Right cardiac atrium (tissue), 5 donors: ENCODE measurements at places on chromosomes 2 and 18. TPM values are rescaled to one million over a fixed set of nuclear protein-coding genes. Genes with fewer than 3 reads are reported as not detected.

Gene GPAT2
- polyA plus RNA-seq: 1.1 TPM

Gene SCYGR4
- not detected for polyA plus RNA-seq

Gene TDRD15
- not detected for polyA plus RNA-seq

Gene PAPOLG
- polyA plus RNA-seq: 4.5 TPM

GRCh38 chr18:49584394-49584793 is 22.5 kb downstream of the LIPG start:
- no peak for DNase-seq

DNA sequence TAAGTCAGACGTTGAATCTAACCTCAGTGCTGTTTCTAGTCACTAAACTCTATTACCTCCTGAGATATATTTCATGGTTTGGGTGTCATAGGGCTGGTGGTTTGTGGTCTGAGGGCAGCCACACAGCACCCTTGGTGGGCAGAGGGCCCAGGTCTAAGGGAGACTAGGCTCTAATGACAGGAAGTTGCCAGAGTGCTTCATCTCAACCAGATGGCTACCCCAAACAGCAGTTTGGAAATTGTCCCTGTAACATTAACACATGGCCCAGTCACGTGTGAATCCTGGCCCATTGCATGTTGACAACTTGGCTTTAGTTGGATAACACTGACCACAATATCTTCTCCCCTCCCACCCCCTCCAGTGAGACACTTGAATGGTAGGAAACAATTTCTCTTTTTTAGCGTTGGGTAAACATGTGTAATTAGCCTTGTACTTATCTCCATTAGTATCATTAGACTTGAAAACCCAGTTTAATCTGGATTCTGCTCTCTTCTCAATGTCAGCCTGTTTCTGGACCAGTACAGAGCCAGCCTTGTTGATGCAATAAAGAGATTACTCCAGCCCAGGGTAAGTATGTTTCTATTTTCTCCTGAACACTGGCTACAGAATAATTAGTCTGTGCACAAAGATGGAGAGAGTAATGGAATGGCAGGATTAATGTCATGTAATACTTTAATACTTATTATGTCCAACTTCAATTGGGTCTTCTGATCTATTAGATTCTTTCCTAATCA is 187.8 kb upstream of the SIX3 start:
- DNase-seq: no peak

DNA sequence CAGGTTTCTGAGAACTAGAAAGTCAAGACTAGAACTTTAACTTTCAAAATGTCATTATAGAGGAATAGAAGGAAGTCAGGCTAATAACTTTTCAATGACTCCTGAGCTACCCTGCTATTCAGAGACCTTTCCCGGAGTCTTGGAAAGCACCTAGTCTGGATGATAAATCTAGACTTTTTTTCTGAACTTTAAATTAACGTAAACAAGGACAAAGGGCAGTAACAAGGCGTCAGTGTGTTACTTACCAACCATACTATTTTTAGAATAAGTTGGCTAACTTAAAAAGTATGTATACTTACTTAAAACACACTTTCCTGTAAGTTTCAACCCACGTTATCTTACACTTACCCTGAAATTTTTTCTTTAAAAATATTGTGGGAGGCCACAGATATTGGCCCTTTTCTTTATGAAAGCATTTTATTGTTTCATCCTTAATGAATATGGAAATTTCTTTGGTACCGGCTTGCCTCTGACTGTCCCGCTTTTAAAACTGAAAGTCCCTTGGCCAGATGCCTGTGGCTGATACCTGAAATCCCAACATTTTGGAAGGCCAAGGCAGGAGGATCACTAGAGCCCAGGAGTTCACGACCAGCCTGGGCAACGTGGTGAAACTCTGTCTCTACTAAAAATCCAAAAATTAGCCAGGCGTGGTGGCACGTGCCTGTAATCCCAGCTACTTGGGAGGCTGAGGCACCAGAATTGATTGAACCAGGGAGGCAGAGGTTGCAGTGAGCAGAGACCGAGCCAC is 9.7 kb downstream of the PMAIP1 start:
- no peak for DNase-seq

- no peak for DNase-seq
Measured at GRCh38 chr2:241981076-241981700, 111.7 kb downstream of the RTP5 start.

GRCh38 chr2:101152272-101153076 is 1.3 kb upstream of the TBC1D8 start:
- peak; percentile 79 for DNase-seq

DNA sequence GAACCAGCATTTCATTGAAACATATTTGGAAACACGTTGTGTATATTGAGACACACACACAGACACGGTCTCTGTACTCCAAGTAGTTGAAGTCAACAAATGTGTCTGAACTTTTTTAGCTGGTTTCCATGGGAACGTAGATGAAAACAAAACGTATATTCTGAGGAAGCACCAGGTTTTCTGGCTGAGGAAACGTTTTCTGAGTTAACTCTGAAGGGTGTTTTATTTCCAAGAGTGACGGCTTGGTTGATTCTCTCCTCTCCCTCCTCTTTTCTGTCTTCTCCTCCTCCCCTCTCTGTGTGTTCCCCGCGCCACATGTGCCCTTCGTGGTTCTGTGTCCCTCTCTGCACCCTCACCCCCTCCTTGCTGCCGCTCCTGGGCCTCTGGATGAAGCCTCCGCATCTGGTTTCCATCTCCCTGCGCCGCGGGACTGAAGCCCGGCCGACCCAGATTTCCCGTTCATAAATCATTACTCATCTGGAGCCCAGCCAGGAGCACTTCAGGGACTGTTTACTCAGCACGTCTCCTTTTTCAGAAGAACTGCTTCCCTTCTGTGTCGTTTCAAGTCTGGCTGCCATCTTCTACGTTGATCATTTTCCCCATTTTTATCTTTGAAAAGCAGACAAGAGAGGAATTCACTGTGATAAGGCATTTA is 122.7 kb downstream of the COL6A3 start:
- DNase-seq: peak; percentile 97

DNA sequence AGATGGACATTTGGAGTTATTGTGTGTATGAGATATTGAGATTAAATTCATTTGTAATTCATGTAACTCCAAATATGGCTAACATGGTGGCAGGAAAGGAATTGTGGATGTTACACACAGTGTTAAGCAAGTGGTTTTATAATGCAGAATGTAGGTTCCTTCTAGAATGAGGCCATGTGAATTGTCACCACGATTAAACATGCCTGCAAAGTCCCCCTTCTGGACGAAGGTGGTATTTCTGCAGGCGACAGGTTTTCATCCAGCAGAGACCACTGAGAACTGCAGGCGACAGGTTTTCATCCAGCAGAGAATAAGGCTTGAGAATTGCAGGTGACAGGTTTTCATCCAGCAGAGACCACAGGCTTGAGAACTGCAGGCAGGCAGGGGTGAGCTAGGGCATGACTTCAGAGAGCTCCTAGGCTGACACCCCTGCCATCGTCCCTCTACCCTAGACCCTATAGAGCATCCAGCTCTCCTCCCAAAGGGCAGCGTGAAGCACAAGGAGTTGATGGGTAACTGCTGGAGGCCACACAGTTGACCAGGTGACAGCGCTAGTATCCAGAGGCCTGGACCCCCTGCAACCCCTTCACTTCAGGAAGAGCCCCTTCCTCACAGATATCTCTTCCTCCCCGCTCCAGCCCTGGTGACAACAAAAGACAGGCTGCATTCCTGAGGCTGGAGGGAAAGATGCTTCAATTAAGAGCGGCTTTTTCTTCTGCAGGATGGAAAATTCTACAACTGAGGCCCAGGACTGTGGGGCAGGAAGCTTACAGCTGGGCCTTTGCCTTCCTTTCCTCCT is 175.8 kb downstream of the LOXHD1 start:
- peak; percentile 58 for DNase-seq

DNA sequence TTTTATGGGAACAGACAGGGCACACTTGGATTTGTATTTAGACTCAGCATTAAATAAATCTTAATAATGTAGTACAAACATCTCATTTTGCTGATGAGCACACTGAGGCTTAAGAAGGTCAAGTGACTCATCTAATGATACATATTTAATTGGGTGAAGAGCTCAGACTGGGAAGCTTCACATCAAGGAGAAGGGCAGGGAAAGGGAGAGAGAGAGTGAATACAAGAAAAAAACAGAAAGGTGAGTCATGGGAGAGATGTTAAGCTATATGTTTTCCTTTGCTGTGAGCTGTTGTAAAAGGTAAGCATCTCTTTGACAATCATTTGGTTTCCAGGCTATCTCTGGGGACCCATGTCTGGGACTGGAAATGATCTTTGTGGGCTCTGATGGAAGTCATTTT is 277.8 kb downstream of the SETBP1 start:
- DNase-seq: no peak

DNA sequence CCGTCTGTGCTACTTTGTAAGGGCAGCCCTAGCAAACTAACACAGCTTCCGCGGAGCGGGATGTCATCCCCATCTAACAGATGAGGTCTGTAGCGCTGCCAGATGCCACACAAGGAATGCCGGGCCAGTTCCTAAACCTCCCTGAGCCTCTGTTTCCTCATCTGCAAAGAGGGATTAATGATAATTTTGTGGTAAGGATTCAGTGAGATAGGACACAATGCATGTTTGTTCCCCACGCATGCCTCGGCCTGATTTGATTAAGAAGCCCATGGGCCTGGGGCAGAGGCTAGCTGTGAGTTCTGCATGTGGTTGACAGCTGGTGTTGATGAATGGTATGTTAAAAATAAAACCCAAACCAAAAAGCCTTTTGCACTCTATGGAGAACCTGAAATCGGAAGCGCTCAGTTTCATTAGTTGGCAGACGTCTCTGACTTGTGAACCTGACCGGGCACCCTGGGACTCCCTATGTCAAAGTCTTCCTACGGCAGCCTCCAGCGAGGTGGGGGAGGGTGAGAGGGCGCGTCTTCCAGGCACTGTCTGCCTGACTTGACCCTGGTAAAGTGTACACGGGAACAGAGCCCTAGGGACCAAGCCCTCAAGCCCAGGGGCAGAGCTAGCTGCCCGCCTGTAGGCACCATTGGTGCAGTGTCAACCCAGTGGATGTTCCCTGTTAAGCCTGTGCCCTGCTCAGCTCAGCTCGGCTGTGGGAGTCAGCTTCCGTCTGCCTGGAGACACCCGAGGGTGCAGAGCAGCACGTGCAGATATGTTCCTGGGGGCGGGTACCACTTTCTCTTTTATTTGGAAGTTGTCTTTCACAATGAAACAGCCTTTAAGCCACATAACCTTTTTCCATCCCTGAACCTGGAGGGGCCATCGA is 14.8 kb upstream of the INHBB start:
- no peak for DNase-seq

DNA sequence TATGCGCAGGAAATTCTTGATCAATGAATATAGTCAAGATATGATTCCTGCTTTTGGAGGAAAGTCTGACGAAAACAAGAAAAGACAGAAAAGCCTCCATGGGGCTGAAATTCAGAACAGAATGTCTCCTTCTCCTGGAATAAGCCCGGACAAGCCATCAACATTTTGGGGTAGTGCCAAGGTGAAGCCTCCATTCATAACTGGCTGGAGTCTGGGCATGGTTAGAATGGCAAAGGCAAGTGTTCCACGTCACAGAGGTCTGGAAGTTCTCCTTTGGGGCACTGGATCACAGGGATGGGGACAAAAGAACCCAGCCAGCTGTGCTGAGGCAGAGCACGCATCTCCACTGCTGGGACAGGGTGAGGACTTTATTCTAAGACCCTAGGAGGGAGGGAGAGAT is 505.7 kb downstream of the CMPK2 start:
- DNase-seq: no peak

DNA sequence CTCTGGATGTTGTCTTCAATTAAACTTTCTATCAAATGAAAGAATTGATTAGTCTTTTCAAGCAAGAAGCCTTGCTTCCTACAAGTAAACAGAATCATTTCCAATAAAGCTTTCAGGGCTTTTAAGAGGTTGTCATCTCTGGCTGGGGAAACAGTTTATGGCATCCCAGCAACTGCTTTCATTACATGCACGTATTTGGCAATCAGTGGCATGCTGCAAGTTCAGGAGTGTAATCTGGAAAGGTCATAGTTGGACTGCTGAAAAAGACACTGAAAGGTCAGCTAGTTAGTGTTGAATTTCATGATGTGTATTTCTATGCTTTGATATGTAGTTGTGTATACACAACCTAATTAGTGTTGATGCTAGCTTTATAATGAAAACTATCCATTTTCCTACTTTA is 332.9 kb downstream of the DSC3 start:
- no peak for DNase-seq

- DNase-seq: no peak
Measured at GRCh38 chr2:12435430-12436222, 281.1 kb upstream of the TRIB2 start.
